ENCODE measurements at places on chromosomes 1 and 21. TPM values are rescaled to one million over a fixed set of nuclear protein-coding genes. Genes with fewer than 3 reads are reported as not detected.

Gene RLF
- 22.8 TPM for total RNA-seq

Gene NBPF11
- 14.3 TPM for total RNA-seq

DNA sequence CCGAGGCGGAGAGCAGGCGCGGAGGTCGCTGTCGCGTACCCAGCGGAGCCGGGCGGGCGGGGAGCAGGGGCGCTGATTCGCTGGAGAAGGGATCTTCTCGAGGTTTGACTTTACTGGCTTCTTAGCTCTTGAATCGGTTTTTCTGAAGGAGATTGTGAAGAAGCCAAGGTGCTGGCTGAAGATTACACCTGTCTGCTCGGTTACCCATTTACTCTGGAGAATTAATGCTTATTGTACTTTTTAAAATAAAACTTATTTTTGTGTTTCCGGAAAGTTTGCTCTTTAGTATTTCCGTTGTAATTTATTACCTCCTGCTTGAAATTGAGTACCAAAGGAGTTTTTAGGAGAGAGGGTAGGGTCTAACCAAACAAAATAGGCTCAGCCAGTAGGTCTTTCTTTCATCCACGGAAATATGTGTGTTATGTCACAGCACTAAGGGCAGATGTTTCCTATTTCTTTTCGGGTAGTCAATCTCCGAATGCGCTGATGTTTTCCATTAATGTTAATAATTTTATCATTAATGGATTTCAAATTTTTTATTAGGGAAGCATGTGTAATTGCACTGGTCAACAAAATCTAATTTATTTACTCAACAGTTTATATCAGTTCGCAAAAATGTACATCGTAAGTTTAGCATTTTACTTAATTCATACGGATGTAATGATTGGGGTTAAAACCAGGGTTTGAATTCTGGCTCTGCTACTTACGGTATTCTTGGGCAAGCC lies 510 bp upstream of the GNG5 start:
- DNase-seq: no peak

GRCh38 chr1:171623651-171624331 lies 1.7 kb downstream of the MYOCOS start:
- no peak for DNase-seq

- peak; percentile 79 for DNase-seq
Measured at GRCh38 chr1:112700290-112701226, 6.4 kb downstream of the RHOC start.

Gene TNFAIP8L2
- total RNA-seq: 21.2 TPM

GRCh38 chr1:76279101-76279748 lies 204.7 kb downstream of the ST6GALNAC3 start:
- DNase-seq: no peak

Measured in activated naive CD8-positive, alpha-beta T cell treated with anti-CD3 and anti-CD28 coated beads, Interleukin-2, amount 10 ng/mL, durations not matched to agents 7 days and 5 days (primary cell).